ENCODE measurements at places on chromosomes 12 and 14.

- H3K27ac ChIP-seq = no peak overlapping the region
- H3K4me3 ChIP-seq = no peak overlapping the region
- no peaks in the 10 kb centered on the region for H3K27me3 ChIP-seq
- peaks cover 3% of the 10 kb centered on the region for H3K4me1 ChIP-seq
Measured at GRCh38 chr14:73725116-73726024, 11.2 kb upstream of the PNMA1 start.

- H3K27ac ChIP-seq = no peak overlapping the region
- H3K4me3 ChIP-seq = no peak overlapping the region
- peaks cover 36% of the 10 kb centered on the region for H3K4me1 ChIP-seq
- no peaks in the 10 kb centered on the region for H3K36me3 ChIP-seq
Measured at GRCh38 chr12:52310622-52311284, 10.4 kb downstream of the KRT83 start.

- no peaks in the 10 kb centered on the region for H3K4me1 ChIP-seq
- H3K27ac ChIP-seq = no peak overlapping the region
- H3K36me3 ChIP-seq = no peaks in the 10 kb centered on the region
Measured at GRCh38 chr14:53735916-53736315, 220.7 kb downstream of the BMP4 start.

DNA sequence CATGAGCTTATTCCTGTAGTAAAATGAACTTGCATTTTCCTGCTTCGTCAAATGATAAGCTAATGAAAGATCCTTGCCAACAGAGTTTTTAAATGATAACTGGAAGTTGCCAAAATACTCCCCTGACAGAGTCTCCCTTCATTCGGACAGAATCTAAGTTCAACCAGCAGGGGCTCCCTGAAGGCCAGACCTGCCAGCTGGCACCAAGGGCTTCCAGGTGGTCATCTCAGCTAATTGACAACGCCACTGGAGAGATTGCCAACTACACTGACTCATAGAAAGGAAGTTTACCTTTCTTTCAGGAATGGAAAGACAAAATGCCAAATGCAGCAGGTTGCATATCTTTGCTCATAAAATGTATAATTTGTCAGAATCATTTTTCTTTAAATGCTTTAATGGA is 462.8 kb downstream of the GXYLT1 start:
- H3K4me1 ChIP-seq = no peaks in the 10 kb centered on the region
- no peaks in the 10 kb centered on the region for H3K27me3 ChIP-seq
- no peak overlapping the region for H3K4me3 ChIP-seq
- no peak for DNase-seq
- no peaks in the 10 kb centered on the region for H3K36me3 ChIP-seq

GRCh38 chr12:48021485-48022179 is 17.4 kb upstream of the COL2A1 start:
- H3K4me1 ChIP-seq = no peaks in the 10 kb centered on the region
- 0 out of 2 replicates have a peak, but pooled peaks cover 8% of the 10 kb centered on the region for H3K27me3 ChIP-seq
- no peak for DNase-seq
- H3K4me3 ChIP-seq = no peak overlapping the region
- H3K36me3 ChIP-seq = no peaks in the 10 kb centered on the region

Data from HCT116 (cell line).